Stimulated activated CD4-positive, alpha-beta T cell treated with anti-CD3 and anti-CD28 coated beads, Interleukin-12 subunit alpha, Interleukin-12 subunit beta, amount 100 ng/mL, for 24 hours (primary cell): ENCODE measurements at places on chromosomes 5 and 9.

GRCh38 chr9:36970007-36970888 lies 63.8 kb downstream of the PAX5 start:
- DNase-seq, result no peak

GRCh38 chr5:151288180-151288579 lies 15.4 kb downstream of the SLC36A3 start:
- DNase-seq, result no peak

DNA sequence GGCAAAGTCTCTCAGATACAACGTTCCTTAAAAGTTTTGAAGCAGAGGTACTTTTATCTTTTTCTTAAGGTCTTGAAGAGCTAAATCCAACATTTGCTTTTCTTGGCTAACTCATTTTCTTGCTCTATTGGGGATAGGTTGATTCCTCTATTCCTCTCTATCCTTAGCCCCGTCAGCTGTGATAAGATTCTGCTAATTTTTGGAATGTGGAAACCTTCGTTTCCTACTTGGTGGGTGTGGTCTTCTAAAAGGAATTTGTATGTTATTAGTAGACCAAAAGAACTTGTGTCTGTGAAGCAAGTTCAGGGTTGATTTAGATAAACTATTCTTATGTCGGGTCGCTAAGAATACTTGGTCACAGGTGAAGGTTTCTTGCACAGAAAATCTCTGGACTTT lies 308.6 kb downstream of the ADAMTS6 start:
- no peak for DNase-seq

DNA sequence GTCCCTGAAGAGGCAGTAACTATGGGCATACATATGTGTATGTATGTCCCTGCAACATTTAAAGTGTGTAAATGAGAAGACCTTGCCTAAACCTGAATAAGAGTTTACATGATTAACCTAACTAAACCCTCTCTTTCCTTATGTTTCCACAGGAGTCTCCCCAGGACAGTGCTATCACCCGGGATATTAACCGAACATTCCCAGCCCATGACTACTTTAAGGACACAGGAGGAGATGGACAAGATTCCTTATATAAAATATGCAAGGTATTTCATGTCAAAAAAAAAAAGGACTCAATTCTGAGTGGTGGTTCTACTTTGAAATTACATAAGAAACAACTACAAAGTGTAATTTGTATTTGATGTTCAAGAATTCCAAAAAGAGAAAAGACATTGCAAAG lies 31.7 kb downstream of the GPR21 start:
- no peak for DNase-seq

DNA sequence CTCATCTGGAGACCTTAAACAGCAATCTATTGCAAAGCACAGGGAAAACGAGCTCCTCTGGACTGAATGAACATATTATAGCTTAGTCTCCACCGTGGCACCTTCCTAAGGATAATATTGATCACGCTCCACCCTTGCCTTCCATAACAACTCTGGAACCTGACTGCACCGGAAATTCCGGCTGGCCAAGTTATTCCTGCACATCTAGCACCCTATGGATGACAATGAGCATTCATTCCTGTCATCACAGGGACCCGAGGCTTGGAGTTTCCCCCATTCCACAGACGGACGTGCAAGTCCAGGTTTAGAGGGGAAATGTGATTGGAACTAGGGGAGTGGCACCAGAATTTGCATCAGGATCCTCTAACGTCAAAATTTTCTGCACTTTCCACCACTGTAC lies 27.5 kb downstream of the STK10 start:
- no peak for DNase-seq

GRCh38 chr5:108521011-108521700 lies 139.3 kb upstream of the FBXL17 start:
- DNase-seq, result no peak

GRCh38 chr9:121866927-121867326 lies 215.5 kb downstream of the DAB2IP start:
- DNase-seq, result no peak

GRCh38 chr5:117504305-117504704 lies 929.7 kb upstream of the SEMA6A start:
- DNase-seq, result no peak

- DNase-seq, result peak; percentile 98
Measured at GRCh38 chr9:126804696-126805553, at the start of gene ZBTB43. Gene ZBTB43, plus strand, starts transcription at chr9:126805040. Its CDS starts 27,470 bp downstream, at chr9:126832510.

DNA sequence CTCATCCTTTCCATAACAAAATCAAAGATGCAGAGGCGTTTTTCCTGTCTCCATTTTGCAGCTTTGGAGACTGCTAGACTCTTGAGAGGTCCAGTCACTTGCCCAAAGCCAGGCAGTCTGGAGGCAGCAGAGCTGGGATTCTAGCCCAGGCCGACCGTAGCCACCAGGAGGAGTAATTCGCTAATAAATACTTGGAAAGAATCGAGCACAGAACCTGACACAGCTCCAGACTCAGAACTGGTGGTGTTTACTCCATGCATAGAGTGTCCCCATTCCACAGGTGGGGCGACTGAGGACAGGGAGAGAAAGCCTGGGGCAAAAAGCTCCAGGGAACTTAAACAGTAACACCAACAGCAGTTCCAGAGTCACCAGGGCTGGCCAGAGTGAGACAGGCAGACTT lies 10.7 kb upstream of the CERCAM start:
- no peak for DNase-seq

DNA sequence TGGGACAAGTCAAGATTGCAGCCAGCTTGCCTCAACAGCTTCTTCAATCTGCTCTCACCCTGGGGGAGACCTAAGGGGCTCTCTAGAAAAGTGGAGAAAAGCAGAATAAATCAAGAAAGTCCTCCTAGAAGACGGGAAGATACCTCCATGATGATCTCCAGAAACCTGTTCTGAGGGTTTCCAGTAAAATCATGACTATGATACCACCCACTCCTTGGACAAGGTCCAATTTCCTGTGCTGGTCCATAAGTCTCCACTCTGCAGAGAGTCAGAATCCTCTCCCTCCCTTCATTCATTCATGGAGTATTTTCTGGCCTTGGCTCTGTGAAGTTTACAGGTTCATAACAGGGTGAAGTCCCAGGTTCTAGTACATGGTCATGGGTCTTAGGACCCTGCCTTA lies 168.6 kb downstream of the SLC12A2 start:
- DNase-seq, result no peak

- no peak for DNase-seq
Measured at GRCh38 chr5:145925353-145925752, 11.0 kb upstream of the SH3RF2 start.

- DNase-seq, result no peak
Measured at GRCh38 chr5:178078197-178079010, 34.9 kb upstream of the N4BP3 start.

- no peak for DNase-seq
Measured at GRCh38 chr9:69919461-69920061, 98.9 kb downstream of the CFAP95 start.

DNA sequence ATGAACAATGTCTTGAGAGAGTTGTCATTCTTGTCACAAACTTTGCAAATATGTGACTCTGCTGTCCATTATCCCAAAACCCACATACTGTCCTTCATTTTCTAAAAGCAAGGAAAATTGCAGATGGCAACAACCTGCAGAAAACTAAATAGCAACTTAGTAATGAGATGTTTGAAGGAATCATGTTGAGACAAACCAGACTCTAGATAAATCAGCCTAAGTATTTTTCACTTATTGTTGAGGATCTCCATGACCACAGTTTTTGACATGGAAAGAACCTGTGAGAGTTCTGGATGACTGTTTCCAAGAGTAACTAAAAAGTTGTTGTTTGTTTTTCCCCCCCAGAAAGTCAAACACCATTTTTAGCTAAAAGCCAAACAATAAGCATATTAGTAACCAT lies 535.2 kb upstream of the ZNF608 start:
- no peak for DNase-seq

DNA sequence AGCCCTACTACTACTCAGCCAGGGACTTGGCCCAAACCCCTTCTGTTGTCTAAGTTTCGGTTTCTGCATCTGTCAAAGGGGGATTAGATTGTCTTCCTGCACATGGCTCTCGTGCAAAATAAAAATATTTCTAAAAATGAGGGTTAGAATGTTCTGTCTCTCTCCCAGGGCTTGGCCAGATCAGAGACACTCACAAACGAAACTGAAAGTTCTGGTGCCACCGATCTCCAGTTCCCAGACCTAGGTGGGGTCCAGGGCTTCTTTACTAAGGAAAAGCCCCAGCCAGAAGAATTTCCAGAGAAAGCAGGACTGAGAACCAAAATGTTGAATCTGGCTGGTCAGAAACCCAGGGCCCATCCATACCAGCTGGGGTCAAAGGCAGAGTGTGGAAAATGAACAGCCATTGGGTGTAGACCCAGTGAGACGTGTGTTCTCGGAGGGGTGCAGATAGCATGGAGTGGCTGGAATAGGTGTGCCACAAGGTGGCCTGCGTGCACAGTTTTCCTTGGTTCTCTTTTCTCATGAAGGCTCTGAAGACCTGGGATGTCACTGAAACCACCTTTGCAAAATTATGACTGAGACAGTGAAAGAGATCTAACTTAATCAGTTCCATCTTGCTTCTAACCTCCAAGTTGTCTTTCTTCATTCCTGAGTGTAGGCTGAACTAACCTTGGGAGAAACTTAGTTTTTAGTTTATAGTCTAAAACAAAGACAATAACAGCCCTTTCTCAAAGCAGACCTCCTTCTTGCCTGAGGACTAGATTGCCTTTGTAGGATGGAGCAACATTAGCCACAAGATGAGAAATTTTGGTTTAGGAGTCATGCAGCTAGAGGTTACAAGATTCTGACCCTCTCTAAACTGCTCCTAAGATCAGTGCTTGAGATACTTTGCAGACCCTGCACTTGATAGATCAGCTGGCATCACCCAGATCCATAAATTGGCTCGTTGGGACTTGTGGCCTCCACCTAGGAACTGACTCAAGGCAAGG lies 2.3 kb upstream of the SLC23A1 start:
- no peak for DNase-seq

DNA sequence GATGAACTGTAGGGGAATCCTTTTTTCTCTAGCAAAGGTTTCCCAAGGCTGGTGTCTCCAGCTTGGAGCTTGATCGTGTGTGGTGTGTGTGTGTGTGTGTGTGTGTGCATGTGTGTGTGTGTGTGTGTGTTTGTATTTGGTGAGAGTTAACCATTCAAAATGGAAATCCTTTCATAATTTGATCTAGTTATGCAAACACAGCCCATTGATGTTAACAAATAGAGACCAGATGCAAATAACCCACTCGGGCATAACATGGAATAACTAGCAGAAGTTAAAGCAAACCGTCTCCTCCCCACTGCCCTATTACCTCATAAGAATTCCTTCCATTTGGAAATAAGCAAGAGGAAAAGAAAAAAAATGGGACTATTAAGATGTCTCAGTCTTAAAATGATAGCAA lies 24.9 kb upstream of the ZSWIM6 start:
- no peak for DNase-seq

GRCh38 chr5:64125521-64125920 lies 40.1 kb upstream of the RNF180 start:
- DNase-seq, result no peak

GRCh38 chr5:65861830-65862241 lies 64.5 kb upstream of the ERBIN start:
- DNase-seq, result no peak

GRCh38 chr5:55021410-55021809 lies 2.6 kb upstream of the GZMK start:
- DNase-seq, result no peak

DNA sequence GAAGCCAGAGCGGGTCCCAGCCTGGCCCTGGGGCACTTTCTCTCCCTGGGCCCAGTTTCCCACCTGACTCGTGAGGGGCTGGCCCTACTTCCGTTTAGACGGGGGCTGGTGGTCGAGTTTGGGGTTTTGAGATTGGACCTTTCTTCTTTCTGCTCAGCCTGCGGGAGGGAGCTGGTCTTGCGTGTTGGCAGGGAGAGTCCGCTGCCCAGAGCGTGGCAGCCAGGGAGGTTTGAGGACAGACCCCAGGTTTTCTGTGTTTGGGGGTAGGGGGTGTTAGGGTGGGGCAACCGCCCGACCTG lies 6.0 kb upstream of the PITX1 start:
- no peak for DNase-seq

GRCh38 chr5:163941079-163941478 lies 435.7 kb downstream of the MAT2B start:
- no peak for DNase-seq

- DNase-seq, result no peak
Measured at GRCh38 chr9:83665580-83666200, 42.1 kb downstream of the UBQLN1 start.

DNA sequence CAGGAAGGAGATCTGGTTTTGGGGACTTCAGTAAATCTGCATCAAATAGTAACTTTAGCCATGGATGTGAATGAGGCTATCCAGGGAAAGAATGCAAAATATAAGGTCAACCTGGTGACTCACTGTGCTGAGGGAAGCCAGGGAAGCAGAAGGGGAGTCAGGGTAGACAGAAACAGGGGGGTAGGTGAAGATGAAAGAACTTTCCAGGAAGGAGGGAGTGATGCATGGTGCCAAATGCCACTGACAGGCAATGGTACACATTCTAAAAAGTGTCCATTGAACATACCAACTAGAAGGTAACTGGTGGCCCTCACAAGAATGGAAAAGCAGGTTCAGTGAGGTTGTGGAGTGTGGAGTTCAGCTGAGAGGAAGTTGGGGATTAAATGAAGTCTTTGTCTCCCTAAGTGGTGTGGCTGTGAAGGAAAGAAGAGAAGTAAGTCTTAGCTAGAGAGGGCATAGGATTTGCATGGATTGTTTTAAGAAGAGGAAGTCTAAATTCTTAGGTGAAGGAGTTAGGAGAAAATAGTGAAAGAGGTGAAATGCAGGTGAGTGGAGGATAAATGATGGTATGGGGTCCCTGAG lies 35.5 kb downstream of the PALM2AKAP2 start:
- no peak for DNase-seq

DNA sequence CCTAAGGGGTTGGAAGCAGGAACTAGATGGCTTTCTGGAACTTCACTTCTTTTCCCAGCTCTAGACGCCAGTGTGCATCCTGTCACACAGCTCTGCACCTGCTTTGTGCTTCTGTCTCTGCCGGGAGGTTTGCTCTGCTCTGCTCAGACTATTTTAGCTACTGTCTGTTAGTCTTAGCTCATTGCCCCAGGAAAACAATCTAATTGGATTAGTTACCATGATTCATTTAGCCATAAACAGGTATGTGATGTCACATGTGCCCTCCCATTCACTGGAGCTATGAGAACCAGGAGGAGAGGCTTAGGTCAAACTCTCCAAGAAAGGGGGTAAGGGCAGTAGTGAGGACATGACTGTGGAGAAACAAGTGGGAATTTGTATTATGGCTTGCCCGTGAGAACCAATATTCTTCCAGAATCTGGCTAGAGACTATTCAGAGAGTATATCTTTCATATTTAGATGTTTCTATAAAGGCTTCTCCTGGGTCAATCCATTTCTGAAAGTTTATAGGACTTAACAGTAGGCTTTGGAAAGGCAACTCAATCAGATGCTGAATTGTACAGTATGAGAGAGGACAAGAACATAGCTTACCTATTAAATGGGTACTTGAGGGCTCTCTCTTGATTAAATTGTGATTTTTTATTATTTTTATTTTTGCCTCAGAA lies 22.4 kb upstream of the NREP start:
- no peak for DNase-seq

DNA sequence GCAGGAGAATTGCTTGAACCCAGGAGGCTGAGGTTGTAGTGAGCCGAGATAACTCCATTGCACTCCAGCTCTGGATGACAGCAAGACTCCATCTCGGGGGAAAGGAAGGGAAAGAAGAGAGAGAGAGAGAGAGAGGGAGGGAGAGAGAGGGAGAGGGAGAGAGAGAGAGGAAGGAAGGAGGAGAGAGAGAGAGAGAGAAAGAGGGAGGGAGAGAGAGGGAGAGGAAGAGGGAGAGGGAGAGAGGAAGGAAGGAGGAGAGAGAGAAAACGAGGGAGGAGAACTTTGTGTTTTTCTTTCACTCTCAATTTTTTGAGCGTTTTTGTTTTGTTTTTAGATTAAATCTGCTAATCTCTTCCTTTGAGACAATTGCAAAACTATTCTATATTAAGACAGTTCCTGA lies 46.9 kb downstream of the SPEF2 start:
- no peak for DNase-seq
